ENCODE measurements at places on chromosomes 5 and 9.

DNA sequence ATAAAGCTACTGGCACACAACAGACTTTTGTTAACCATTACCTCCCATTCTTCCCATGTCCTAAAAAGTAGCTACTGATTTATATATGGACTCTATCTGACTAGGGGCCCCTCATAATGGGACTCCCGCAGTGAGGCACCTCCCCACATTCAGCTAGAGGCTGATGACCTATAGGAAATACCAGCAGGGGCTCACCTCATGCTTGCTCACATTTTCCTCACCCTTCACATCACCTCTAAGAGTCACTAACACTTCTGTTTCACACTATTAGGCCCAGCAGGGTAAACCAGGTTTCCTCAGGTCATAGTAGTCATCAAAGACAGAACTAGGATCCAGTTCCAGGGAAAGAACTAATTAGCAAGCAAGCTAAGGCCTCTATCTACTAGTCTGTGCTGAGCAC is 60.7 kb downstream of the PRELID2 start:
- DNase-seq = no peak

DNA sequence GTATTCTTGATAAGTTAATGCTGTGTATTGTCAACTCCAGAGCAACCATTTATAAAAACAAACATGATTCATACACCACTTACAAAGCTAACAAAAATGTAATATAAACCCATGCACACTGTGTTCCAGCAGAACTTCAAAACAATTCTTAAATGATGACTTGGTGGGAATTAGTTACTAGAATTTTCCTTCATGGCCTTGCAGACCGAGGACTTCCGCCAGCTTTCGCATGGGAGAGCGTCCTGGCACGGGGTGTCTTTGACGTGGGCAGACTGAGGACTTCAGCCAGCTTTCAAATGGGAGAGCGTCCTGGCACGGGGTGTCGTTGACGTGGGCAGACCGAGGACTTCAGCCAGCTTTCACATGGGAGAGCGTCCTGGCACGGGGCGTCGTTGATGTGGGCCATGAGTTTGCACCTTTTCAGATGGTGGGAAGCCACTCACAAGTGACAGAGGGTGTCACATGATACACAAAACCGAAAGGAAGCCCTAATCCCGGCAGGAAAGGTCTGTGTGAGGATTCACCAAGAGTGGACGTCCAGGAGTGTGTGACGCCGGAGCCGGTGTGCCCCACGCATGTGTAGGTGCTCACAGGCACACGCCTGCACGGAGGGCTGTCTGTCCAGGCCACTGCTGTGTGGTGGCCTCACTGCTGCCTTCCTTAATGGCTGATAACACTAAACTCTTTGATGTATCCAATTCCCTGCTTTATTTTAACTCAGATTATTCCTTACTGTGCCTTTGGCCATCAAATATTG is 211.3 kb upstream of the IRX4 start:
- no peak for DNase-seq

DNA sequence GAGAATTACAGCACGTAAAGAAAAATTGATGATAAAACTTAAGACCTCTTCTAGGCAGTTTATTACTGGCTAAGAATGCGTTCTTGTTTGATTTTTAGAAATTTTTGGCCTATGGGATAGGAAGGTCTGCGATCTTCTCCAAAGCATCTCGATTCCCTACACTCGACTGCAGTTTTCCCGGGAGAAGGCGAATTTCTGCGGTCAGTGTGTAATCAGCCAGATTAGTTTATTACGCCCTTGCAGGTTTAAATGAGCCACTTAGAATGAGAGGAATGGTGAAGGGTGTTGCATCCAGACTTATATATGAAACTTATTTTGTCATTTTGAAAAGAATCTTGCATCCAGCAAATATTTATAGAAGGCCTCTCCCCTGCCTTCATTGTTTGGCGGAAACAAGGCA is 1.2 kb downstream of the MTAP start:
- no peak for DNase-seq

DNA sequence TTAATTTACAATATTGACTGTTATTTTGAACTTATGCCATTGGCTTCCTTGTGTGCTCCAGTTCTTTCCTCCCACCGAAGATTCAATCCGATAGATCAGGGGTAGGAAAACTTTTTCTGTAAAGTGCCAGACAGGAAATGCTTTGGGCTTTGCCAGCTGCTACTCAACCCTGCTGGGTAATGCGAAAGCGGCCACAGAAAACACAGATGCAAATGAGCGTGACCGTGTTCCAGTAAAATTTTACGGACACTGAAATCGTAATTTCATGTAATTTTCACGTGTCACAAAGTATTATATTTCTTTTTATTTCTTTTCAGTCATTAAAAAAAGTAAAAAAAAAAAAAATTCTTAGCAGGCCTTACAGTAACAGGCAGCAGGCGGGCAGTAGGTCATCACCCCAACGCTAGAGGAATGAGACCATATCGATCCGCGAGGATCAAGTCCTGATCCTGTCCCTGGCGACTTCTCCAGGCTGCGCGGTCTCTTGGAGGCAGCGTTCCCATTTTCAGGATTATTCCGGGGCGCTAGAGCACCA is 599 bp downstream of the NMRK1 start:
- DNase-seq = peak; percentile 40

- no peak for DNase-seq
Observed at GRCh38 chr5:133455676-133456075, 156.7 kb downstream of the FSTL4 start.

DNA sequence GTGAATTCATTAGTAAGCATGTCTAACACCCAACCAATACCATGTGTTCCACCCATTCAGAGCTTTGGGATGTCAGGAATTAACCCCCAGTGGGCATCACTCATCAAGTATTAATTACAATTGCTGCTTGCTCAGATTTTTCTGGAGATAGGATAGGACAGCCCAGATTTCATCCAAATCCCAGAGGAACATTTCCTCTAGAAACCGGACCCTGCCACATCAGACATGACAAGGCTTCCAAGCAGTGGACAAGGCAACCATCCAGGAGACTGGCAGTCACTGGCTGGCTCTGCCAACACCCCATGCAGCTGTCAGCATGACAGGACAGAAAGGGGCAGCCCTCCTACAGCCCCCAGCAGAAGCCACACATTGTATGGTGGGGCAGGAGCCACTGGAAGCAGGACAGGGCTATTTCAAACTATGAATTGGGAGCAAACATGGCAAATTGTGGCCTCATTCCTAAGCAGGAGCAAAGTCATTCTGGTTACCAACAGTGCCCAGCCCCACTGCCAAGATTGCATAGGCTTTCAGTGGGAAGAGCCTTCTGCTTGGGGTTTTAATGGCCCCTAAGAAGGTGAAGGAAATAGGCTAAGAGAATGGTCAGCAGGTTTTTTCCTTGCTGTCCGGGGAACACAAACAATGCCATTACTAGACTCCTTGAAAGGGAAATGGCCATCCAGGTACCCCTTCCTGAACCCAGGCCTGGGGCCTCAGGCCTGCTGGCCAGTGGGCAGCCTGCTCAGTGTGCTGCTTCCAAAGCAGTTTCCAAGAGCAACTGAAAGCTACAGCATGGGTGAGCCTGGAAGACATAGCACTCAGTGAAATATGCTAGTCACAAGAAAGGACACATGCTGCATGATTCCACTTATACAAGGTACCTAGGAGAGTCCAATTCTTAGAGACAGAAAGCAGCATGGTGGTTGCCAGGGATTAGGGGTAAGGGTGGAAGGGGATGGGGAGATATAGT is 294.7 kb upstream of the SLC30A5 start:
- DNase-seq = no peak

GRCh38 chr9:94668928-94669729 is 29.8 kb upstream of the FBP1 start:
- peak; percentile 35 for DNase-seq

DNA sequence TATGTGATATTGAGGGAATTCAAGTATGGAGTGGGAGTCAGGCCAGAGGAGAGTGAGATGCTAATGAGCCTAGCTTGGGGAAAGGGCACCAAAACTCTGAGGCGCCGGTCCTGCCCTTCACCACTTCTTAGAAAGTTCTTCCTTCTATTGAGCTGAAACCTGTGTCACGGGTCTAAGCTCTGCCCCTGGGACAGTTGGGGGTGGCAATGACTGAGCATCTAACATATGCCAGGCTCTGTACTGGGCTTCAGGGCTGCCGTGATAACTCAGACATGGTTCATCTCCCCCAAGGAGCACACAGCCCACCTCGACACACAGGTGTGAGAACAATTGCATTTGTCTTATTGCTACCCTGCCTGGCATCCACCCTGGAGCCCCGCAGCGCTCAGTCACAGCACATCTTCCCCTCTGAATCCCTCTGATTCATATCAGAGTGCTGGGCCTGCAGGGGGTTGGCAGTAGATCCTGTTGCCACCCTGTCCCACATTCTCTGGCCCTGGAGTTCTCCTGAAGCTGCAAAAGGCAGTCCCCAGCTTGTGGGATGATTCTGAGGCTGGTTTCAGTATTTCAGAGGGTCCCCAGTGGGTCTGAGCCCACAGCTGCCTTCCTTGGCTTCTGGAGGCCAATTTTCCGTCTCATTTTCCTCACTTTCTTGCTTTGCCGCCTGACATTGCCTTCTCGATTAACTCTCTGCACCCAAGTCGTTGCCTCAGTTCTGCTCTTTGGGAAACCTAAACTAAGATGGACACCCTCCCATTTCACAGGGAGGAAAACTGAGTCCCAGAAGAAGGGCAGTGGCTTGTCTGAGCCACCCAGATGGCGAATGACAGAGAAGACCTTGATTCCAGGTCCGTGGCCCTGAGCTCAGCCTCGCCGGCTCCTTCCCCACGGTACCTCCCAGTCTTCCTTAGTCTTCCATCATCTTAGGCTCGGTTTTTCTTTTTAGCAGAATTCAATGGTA is 42.5 kb downstream of the ALG2 start:
- DNase-seq = no peak

DNA sequence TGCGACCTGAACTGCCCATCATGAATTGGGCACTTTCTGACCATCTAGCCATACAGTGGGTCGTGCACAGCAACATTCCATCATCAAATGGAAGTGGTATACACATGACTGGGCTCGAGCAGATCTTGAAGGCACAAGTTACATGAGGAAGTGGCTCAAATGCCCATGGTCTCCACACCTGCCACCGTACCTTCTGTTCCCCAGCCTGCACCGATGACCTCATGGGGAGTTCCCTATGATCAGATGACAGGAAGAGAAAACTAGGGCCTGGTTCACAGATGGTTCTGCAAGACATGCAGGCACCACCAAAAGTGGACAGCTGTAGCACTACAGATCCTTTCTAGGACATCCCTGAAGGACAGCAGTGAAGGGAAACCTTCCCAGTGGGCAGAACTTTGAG is 21.8 kb downstream of the MTMR12 start:
- DNase-seq = no peak

DNA sequence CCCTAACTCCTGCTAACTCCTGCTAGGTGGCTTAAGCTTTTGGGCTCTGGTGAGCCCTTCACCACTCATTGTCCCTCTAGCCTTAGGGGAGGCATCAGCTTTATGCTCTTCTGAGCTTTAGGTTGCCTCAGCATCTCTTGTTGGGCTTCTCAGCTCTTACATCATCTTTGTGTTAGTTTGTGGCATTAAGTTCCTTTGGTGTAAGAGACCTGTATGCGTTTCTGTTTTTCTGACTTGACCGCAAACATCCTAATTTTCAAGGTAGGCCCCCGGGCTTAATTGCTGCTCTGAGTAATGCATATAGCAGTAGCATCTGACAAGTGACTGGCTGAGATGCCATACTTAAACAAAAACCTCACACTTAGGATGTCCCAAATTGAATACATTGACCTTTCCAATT is 287.8 kb upstream of the TUT7 start:
- DNase-seq = no peak

All from T-helper 1 cell (primary cell).